ENCODE measurements at places on chromosomes 7 and 10.

GRCh38 chr10:75228834-75229233, 6.9 kb downstream of the COMTD1 start:
- no peak for DNase-seq

GRCh38 chr10:13810568-13810967, 223.8 kb downstream of the PRPF18 start:
- DNase-seq: no peak

- DNase-seq: no peak
Measured at GRCh38 chr7:52482076-52482475, 553.4 kb upstream of the POM121L12 start.

DNA sequence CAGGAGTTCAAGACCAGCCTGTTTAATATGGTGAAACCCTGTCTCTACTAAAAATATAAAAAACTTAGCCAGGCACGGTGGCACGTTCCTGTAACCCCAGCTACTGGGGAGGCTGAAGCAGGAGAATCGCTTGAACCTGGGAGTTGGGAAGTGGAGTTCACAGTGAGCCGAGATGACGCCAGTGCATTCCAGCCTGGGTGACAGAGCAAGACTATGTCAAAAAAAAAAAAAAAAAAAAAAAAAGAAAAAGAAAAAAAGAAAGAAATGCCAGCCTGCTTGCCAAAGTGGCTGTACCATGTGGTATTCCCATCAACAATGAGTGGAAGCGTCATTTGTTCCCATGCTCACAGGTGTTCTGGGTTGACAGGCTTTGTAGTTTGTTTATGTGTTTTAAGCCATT, 43.3 kb upstream of the NPTX2 start:
- no peak for DNase-seq
